ENCODE measurements at places on chromosomes 5 and 9. TPM values are rescaled to one million over a fixed set of nuclear protein-coding genes. Genes with fewer than 3 reads are reported as not detected.

ANKRD34B gene
- total RNA-seq: not detected

GPR150 gene
- 0.89 TPM for total RNA-seq

SLC36A2 gene
- total RNA-seq: not detected

PAEP gene
- total RNA-seq: not detected

SLC6A3 gene
- not detected for total RNA-seq

IL3 gene
- total RNA-seq: not detected

PGM5 gene
- not detected for total RNA-seq

ROPN1L gene
- 4.3 TPM for total RNA-seq

BRINP1 gene
- total RNA-seq: not detected

VCAN gene
- 2.3 TPM for total RNA-seq

FOXD1 gene
- 0.31 TPM for total RNA-seq
